Activated CD4-positive, alpha-beta T cell treated with anti-CD3 and anti-CD28 coated beads for 48 hours (primary cell): ENCODE measurements at places on chromosomes 4 and X.

DNA sequence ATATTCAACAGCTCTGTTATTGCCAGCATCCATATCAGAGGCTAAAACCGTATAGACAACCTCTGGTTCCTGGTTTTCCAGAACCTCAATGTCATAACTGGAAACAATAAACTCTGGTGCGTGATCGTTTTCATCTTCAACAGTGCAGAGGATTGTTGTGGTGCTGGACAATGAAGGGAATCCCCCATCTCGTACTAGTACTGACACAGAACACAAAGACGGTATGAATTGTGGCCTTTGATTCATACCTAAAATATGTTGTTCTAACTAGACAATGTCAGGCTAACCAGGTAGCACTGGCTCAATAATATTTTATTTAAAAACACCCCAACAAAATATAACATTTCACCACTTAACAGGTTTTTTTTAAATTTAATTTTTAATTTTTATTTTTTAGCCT, 186.9 kb downstream of the DCHS2 start:
- no peak for DNase-seq

DNA sequence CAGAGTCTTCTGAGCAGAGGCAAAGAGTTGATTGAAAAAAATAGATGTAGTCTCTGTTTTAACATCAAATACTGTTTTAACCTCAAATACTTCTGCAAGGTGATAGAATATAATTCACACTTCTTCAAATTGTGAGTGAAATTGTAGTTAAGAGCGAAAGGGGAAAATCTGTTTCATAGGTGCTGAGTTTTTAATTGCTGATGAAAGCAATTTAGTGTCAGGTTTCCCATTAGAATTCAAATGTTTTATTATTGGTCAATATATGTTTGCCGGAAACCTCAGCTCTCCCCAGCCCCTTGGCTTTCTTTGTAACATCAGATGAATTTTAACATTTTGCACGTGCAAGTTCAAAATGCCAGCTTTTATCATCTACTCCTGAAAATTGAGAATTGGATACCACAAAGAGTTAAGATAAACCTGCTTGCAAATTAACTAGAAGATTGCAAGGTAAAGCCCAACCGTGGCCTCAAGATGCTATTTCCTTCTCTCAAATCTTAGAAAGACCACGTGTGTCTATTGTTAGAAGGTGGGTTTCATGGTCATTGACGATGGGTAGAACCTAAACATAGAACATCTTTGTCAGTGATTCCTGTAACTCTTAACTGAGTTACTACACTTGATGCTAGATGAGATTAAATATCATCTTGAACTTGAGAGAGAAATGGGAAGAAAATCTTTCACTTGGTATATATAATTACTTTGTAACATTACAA, 1824.2 kb upstream of the TENM3 start:
- no peak for DNase-seq

DNA sequence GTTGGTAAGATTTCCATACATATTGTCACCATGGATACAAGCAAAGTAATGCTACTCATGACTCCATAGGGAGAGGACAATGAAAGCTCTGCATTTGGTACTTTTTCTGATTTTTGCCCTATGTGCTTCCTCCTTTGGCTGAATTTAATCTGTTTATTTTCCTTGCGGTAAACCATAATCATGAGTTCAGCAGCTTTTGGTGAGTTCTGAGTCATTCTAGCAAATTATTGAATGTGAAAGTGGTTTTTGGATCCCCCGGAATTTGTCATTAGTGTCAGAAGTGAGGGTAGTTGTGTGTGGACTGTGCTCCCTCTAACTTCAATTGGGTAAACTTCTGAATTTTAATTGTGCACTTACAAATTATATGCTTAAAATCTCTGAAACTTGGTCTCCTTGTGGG, 170.3 kb downstream of the MOSPD2 start:
- DNase-seq, result no peak

DNA sequence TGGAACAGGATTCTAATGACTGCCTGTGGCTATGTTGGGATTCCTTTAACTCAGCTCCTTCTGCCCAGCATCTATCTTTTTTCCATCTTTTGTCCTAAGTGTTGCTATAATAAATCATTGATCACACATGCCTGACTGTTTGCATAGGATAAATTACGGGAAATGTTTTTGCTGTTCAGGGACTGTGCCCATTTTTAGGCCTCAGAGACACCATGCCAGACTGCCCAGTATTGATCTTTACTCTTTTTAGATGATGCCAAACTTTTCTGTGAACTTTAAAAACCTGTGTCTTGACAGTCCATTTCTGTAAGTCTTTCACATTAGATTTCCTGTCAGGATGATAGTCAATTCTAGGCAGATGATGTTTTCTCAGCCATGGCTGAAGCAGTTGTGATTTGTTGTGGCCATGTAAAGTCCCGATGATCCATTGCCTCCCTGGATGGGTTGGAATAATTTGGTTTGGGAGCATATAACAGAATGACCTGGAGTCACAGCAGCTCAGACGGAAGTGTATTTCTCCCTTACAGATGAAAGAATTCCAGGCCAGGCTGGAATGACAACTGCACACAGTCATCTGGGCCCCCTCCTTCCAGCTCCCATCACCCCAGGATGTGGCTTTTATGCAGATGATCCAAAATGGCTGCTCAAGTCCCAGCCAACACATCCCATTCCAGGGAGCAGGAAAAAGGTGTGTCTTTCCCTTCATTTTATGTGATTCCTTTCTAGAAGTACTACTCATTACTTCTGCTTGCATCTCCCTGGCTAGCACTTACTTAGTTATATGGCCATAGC, 3.4 kb downstream of the HTT-AS start:
- DNase-seq, result no peak

DNA sequence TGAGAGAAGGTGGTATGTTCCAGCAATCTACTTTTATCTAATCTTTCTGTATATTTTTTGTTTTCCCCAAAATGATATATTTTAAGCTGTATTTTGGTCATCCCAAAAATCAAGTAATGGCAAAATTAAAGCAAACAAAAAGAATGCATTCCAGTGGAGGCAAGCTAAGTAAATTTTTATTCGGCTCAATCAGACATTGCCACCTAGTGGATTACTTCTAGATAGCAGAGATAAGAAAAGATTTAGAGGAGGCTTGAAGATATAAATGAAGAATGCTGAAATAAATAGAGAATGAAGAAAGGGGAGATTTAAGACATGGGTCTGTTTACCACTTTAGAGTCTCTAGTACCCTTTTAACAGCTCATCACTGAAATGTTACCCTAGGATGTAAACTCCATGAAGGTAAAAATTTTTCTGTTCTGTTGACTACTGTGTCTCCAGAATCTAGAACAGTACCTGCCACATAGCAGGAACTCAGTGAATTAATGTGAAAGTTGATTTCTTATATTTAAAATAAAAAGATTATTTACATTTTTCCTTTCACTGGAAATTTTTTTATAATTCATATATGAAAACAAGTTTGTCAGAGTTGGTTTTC, 110.9 kb upstream of the ANK2 start:
- no peak for DNase-seq

DNA sequence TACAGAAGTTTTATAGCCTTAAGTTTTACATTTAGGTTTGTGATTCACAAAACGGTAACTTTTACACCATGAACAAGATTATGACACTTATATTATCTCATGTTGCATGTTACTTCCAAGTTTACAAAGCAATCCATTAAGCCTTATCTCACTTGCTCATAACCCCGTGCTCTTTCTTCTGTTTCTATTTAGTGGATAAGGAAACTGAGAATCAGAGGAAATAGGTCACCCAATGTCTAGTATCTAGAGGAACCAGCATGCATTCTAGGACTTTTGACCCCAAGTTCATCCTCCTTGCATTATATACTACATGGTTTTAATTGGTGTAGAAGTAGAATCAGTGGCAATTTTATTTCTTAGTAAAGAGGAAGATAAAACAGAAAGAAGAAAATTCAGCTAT, 67.0 kb upstream of the ANXA3 start:
- DNase-seq, result no peak

GRCh38 chr4:78616046-78616498, 64.5 kb downstream of the ANXA3 start:
- DNase-seq, result no peak

DNA sequence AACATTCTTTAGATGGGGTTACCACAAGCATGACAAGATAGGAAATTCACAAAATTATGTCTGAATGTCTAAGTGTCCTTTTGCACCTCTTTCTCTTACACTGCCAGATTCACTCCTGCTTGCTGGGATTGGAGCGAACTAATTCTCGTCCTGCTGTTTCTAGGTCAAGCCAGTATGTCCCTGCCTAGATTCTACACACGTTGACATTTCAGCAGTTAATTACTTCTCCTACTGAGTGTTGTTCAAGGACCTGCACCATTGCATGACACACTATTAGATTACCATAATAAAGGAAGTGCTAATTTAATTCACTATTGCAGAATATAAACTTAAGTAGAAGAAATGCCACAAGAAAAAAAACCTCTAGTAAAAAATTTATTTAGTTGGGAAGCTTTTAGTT, 1911.7 kb downstream of the PCDH7 start:
- no peak for DNase-seq

GRCh38 chr4:31983246-31983645, 1263.1 kb downstream of the PCDH7 start:
- no peak for DNase-seq

- DNase-seq, result no peak
These were observed 109.3 kb upstream of the KLHL13 start for GRCh38 chrX:118225711-118226428.

- no peak for DNase-seq
These were observed 6.9 kb upstream of the ARMCX4 start for GRCh38 chrX:101478366-101478765.
